ENCODE measurements at places on chromosomes 6 and 20.

GRCh38 chr20:17767624-17768023 lies 67.9 kb downstream of the BANF2 start:
- DNase-seq: no peak

GRCh38 chr6:150905769-150906168 lies 40.3 kb downstream of the MTHFD1L start:
- DNase-seq: no peak

DNA sequence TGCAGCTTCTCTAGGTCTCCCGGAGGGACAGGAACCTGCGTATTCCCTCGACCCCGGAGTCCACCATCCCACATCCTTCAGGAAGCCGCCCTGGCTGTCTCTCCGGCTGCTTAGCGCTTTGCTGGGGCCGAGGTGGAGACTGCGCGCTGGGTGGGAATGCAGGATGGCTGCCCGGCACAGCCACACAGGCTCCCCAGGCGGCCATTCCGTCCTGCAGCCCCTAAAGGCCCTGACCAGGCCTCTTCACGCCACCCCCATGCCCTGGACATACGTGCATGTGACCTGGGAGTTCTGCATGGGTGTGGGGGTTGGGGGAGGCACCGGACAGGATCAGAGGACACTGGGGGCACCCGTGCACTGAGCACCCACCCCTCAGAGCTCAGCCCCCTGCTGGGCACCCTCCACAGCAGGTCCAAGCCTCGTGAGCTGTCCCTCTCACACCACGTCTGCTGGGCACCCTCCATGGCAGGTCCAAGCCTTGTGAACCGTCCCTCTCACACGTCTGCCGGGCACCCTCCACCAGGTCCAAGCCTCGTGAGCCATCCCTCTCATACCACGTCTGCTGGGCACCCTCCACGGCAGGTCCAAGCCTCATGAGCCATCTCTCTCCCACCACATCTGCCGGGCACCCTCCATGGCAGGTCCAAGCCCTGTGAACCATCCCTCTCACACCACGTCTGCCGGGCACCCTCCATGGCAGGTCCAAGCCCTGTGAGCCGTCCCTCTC lies 40.4 kb upstream of the CHRNA4 start:
- no peak for DNase-seq

DNA sequence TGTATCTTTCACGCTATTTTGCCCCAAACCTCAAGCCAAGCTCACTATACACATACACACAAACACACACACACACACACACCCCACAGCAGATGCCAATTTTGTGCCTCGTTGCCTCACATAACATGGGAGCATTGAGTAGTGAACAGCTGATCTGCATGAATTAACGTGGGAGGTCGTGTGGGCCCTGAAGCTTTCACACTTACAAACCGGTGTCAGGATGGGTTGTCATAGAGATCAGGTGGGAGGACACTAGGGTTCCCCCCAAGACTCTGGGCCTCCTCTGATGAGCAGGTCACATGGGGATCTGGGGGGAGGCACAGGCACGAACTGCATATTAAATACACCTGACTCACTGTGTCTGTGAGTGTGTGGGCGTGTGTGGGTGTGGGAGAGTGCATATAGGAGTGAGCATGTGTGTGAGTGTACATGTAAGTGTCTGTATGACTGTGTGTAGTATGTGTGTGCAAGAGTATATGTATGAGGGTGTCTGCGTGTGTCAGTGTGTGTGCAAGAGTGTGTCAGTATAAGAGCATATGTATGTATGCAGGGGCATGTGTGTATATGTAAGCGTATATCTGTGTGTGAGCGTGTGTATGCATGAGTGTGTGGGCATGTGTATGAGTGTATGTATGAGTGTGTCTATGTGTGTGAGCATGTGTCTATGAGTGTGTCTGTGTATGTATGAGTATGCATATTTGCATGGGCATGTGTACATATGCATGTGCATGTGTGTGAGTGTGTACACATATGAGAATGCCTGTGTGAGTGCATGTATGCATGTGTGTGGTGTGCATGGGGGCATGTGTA lies 370.4 kb downstream of the PREX1 start:
- DNase-seq: no peak

DNA sequence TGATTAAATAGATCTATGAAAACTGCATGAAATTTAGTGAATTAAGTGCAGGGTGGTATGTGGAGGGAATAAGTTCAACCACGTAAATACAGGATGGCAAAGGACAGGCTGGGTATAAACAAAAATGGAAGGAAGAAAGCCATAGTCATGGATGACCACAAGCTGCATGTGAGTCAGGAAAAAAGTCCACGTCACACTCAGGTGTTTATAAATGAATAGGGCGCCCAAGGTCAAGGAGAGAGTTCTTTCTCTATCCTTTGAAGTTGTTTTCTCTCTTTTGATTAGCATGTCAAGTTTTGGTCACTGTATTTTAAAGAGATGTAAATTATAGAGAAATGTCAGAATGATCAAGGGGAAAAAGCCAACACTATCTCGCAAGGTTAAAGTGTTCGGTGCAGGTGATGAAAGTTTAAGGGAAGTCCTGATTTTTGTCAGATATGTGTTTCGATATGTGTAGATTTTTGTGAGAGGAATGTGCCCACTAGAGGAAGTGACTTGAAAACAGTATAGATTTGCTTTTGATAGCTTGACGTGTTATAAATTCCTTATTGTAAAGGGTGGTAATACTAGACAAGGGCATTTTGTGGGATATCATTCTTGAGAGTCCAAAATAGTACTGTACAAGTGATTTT lies 58.7 kb downstream of the MAP3K4 start:
- DNase-seq: no peak

GRCh38 chr6:10478187-10479040 lies 42.7 kb upstream of the GCNT2 start:
- peak; percentile 21 for DNase-seq

GRCh38 chr6:159953091-159953601 lies 15.7 kb upstream of the IGF2R start:
- DNase-seq: peak; percentile 94

- DNase-seq: no peak
Measured at GRCh38 chr6:133099573-133099972, 141.6 kb upstream of the EYA4 start.

DNA sequence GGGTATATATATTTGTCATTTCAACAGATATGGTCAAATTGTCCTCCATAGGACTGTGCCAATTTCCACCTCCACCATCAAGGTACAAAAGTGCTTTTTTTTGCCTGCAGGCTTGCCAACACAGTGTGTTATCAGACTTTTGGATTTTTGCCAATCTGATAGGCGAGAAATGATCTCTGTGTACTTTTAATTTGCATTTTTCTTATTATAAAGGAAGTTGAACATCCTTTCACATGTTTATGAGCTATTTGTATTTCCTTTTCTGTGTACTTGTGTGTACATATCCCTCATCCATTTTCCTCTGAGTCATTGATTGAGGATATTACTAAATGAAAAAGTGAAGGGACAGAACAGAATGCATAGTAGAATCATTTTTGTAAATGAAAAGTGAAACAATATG lies 39.0 kb upstream of the PTPN1 start:
- no peak for DNase-seq

DNA sequence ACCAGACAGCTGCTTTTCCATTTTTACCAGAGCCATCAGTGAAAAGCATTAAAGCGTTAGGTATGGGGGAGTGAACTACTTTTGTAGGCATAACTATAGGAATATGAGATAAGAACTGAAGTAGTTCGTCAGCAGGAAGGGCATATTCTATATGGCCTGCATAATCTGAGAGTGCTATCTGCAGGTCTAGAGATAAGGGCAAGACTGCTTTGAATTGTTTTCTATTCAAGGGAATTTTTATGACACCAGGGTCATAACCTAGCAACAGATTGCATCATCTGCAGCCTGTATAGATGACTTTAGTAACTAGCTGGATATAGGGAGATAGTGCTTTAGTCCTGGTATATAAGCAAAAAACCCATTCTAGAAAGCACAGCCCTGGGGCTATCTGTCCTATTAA lies 437.3 kb upstream of the HTR1E start:
- DNase-seq: no peak

DNA sequence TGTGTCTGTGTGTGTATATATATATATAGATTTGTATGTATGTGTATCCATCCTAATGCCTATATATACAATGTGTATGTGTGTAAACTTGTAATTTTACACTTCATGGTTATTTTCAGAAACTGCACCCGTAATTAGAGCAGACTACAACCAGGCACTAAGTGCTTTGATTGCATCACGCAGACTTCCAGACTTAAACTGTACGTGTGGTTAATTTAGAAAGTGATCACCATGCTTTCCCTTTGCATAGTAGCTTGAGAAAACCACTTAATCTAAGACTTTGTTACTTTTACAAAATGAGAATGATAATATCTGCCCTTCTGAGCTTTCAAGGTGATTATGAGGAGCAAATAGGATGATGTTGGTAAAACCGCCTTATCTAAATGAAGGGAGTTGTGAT lies 50.1 kb upstream of the E2F3 start:
- DNase-seq: peak; percentile 66

DNA sequence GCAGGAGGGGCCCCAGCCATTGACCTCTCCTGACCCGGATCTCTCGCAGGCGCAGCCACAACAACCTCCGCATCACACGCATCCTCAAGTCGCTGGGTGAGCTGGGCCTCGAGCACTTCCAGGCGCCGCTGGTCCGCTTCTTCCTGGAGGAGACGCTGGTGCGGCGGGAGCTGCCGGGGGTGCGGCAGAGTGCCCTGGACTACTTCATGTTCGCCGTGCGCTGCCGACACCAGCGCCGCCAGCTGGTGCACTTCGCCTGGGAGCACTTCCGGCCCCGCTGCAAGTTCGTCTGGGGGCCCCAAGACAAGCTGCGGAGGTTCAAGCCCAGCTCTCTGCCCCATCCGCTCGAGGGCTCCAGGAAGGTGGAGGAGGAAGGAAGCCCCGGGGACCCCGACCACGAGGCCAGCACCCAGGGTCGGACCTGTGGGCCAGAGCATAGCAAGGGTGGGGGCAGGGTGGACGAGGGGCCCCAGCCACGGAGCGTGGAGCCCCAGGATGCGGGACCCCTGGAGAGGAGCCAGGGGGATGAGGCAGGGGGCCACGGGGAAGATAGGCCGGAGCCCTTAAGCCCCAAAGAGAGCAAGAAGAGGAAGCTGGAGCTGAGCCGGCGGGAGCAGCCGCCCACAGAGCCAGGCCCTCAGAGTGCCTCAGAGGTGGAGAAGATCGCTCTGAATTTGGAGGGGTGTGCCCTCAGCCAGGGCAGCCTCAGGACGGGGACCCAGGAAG lies 4.5 kb upstream of the COL9A3 start:
- peak; percentile 69 for DNase-seq

DNA sequence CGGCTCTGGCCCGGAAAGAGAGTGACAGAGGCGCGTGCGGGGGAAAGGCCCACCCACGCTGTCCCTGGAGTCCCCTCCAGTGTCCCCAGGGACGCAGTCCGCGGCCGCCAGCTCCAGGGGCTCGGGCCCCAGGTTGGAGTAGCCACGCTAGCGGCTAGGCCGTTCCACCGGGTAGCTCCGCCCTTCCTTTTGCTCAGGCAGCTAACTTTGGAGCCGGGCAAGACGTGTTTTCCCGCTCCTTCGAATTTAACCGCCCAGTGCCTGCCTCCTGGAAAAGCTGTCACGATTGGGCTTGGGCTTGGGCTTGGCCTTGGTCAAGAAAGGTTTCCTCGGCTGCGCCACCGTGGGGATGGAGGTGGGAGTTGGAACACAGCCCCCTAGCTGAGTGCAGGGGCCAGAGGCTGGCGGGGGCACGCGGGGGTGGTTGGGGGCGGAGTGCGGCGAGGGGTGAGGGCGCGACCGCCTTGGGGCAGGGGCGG lies 4.7 kb downstream of the LINC00237 start:
- DNase-seq: no peak

DNA sequence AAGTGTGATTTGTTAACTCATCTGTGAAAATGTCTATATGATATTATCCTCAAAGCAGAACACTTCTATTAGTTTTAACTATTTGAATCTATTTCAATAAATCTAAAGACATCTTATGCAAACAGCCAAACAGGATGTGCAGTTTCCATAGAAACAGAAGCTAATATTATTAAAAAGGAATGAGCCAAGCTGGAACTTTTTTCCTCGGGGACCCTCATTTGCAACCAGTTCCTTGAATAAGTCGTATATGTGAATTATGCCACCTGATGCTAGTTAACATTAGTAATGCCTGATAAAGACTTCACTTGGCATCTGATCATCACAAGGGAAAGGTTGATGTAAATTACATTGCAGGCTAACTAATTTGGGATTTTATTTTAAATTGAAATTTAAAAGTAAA lies 216.9 kb upstream of the SMLR1 start:
- DNase-seq: no peak

DNA sequence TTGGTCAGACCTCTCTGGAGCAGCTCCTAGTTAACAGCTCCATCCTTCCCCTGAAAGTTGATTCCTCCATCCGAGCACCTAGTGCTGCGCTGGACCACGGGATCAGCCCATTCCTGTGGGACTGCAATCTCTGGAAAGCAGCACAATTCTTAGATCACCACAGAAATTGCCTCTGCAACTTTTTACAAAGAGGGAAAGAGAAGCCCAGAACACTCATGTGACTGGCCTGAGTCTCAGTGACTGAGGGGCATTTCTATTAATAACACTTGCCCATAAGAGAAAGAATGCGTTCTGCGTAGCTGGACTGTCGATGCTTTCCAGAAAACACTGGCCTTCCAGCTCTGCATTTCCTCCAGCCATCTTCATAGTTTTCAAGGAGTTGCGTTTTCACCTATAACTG lies 18.3 kb downstream of the MPC1 start:
- DNase-seq: no peak

DNA sequence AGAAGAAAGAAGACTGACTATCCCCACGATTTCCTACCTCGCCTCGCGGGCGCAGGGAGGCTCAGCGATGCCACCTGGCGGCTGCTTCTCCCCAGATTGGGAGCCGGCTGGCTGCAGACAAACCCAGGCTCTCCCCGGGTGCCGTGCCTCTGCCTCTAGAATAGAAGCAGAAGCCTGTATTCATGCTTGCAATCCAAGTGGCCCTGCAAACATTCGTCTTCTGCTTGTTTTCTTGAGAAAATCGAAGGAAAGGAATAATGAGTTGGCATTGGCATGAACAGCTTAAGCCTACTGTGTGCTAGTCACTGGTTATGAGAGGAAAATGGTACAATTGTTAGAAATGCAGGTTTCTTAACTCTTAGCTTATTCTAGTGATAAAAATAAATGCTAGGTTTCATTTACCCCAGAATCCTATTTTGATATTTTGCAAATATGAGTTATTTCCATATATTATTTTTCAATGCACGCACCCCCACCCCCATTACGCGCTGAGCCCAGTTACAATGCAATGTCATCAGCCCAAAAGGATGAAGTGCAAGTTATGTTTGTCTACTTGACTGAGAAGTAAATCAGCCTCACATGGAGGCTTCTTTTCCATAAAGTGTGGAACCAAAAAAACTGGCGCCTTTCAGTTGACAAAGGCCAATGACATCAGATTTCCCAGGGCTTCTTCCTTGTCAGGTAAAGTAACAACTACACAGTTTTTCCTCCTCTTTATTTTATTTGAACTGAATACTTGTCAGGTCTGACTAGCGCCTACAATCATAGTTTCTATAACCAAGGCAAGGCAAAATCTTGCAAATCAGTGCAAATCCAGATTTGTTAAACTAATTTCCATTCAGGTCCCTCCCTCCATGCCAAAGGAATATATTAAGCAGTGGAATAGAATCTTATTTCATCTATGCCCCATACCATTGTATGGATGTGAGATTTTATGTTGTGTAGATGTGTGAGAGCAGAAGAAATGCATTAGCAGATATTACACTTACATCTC lies 3.9 kb upstream of the SOX4 start:
- peak; percentile 73 for DNase-seq
